Erythroblast (primary cell): ENCODE measurements at places on chromosomes 11 and 22.

DNA sequence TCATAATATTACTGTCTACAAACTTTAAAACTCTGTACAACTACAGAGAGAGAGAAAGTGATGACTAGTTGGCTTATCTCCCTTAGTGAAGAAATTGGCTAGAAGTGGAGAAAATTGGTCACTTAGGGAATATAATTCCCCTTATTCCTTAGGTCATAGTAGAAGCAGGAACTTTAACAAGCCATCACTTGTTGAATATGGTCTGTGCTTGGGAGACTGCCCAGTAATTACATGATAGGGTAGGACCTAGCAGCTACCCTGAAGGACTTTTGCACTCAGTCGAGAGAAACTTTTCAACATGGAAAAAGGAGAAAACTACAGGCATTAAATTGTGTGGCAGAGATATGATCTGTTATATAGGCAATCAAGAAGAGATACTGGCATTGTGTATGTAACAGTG lies 576.5 kb upstream of the CCDC90B start:
- DNase-seq, result no peak

DNA sequence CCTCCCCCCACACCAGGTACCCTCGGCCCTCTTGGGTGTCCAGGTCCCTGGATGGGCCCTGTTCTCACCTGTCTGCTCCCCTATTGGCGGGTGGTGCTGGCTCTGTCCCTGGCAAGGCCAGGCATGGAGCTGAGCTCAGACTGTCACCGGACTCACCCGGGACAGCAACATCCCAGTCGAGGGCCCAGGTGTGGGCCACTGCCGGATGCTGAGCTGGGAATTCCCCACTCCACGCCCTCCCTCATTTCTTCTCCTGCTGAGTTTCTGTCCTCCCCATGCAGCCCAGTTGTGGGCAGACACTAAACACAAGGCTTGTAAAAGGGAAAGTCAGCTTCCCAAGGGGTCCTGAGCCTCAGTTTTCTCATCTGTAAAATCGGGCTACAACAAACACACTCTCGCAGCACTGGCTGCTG lies 2.0 kb upstream of the AP5B1 start:
- no peak for DNase-seq

GRCh38 chr22:36424901-36425579 lies 37.3 kb upstream of the MYH9 start:
- no peak for DNase-seq

DNA sequence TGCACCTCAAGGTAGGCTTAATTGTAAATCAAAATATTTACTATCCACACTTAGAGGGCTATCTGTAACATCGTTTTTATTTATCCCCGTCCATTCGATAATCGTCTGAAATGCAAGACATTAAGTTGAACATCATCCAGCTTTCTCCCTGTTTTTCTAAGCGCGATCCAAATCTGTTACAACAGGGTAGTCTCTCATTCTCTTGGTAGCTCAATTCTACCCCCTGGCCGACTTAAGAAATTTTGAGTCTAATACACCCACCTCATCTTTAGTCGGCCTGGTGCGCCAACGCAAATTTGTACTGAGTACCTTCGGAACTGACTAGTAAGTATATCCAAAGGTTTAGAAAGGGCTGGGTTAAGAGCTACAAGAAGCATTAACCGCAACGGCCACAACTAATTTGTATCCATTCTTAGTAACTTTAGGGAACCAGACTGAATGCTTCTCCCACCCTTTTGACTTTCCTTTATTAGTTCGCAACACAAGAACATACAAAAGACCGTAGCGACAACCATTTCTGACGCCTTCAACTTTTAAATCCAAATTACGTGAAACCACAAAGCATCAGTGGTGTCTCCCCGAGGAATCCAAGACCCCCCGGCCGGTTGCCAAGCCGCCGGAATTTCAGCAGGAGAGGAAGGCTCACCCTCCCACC lies 1.0 kb upstream of the ZNF143 start:
- DNase-seq, result peak; percentile 80
